RWPE1 (cell line): ENCODE measurements at places on chromosomes 3 and 15.

- no peak for DNase-seq
These were observed 73.9 kb downstream of the LSM3 start for GRCh38 chr3:14252321-14253021.

DNA sequence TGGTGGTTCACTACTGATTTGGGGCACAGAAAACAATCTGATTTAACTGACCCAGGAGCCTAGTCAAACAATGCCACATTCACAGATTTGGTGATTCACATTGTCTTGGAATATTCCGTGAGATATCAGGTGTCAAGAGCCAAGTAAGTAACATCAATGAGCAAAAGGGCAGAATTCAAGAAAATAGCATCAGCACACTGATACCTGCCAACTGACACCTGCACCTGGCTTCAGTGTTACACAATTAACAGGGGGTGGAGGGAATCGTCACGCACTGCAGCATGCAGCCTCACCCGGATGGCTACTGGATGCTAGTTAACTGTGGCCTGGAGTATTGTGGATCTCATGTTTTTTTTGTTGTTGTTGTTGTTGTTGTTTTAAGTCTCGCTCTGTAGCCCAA lies 17.6 kb downstream of the CCNL1 start:
- no peak for DNase-seq

DNA sequence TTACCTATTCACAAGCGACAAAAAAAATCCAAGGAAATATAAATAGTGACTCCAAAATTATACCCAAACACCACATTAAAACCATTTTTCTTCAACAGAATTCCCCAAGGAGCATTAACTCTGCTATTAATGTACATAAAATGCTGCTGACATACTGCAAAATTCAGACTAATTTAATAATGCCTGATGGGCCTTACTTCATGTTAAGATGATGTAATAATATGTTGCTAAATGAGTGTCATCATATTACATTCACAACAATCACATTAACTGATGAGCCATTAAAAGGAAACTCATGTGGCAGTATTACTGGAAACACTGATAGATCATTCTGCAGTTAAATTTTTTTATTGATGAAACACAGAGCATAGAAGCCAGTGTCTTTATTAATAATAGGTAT lies 204.9 kb upstream of the CGNL1 start:
- DNase-seq, result no peak

DNA sequence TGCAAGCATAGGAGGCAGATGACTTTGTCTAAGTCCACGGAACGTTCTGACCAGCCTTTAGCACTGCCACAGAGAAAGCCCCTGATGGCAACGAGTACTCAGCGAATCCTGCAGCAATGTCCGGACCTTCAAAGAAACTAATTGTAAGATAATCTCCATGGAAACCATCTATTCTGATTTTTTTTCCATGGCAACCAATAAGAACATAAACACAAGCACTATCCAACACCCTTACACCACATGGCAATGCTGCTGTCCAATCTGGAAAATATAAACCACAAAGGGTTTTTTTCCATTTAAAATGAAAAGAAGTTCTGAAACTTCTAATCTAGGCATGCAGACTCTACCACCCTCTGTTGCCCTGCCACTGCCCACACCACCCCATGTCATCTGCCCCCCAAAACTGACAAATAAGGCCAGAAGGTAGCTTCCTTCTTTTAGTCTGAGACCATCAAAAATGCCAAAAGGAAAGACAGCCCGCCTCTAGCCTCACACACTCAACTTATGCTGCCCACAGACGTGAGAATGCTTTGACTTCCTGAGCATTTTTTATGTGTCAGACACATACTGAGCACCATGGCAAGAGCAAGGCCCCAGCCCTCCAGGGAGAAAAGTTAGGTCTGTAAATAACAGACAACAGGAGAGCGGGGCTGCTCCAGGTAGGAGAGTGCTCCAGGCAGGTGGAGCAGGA lies 44.5 kb downstream of the POC1A start:
- no peak for DNase-seq

- DNase-seq, result no peak
These were observed 7.7 kb upstream of the CDCP1 start for GRCh38 chr3:45153658-45154437.

- DNase-seq, result no peak
These were observed 38.4 kb downstream of the CCDC33 start for GRCh38 chr15:74274470-74275038.

DNA sequence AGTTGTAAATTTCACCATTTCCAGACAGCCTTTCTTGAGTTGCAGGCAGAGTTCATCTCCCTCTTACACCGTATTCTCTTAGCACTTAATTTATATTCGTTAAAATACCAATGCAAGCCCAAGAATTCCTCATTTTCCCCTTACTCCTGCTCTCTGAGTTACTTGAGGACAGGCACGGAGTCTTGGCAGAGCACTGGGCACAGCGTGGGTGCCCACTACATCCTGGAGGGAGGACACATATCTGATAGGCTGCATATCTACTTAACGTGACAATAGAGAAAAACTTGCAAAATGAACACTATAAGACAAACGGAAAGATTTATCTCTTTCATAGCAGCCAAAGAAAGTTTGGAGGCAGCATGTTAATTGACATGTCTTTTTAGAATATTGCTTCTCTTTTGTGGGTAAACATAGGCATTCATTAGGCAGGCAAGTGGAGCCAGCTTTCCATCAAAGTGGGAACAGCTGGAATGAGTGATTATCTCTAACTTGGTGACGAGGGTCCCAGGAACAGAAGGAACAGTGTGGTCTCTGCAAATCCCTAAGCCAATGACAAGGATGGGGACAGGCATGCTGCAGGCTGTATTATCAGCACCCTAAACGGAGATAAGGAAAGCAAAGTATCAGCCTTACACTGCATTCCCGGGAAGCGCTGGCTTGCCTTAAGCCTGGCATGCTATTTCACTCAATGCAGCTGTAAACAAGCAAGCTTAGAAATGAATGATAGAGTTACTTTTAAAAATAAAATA lies 116.5 kb downstream of the RTP4 start:
- DNase-seq, result no peak

GRCh38 chr15:100771746-100772145 lies 107.9 kb upstream of the ALDH1A3 start:
- no peak for DNase-seq

DNA sequence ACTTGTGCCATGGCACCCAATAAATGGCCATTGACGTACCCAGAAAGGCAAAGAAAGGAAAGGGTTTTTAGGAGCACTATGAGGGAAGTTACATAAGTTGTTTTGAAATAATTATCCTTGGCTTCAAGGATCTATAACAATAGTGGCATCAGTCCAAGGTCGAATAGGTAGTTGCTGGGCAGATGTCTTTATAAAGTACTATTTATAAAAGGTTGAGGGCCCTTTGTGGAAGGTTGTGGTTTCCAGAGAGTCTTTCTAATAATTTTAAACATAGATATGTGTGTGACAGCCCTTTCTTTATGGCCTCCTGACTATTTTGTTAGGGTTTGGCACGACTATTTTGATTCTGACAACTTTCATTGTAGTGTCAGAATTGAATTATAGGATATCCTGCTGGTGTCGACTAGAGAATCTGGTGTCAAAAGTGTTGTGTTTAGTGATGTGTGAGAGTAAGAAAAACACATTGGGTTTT lies 260.5 kb downstream of the PYDC2 start:
- DNase-seq, result no peak

DNA sequence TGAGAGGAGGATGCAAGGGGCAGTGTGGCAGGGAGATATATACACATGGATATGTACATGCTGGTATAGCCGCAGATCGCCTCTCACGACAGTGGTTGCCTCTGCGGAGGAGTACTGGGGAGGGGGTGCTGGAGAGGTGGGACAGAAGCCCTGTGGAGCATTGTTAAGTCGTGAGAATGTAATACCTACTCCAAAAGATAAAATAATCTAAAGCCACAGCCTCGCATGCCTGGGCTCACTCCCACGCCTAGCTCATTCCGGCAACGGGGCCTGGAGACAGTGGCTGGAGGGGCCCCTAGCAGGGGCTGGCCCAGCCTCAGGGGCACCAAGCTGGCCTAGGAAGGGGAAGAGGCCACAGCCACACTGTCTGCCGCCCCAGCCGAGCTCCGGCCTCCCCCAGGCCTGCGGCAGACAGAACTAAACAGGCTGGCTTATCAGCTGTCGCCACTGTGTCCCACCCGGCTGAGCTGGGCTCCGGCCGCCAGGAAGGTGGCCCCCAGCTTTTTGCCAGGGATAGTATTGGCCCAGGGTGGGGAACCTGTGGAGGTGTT lies 65.1 kb upstream of the LCTL start:
- DNase-seq, result no peak

DNA sequence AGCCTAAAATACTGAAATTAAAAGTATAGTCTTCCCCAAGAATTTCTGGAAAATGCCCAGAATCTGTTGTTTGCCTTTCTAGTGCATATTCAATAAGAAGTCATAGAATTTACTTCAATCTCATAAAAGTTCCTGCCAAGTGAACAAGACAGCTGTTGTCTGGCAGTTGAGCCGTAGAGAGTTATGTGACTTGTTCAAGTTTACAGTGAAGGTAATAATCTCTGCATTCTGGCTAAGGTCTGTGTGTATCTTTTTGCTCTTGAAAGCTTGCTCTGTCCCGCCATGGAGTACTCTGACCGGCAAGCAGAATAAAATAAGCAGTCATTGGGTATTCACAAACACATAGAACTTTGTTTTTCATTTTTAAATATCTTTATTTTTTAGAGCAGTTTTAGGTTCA lies 77.8 kb downstream of the GHSR start:
- no peak for DNase-seq

- DNase-seq, result no peak
These were observed 117.1 kb upstream of the MLF1 start for GRCh38 chr3:158453865-158454264.

DNA sequence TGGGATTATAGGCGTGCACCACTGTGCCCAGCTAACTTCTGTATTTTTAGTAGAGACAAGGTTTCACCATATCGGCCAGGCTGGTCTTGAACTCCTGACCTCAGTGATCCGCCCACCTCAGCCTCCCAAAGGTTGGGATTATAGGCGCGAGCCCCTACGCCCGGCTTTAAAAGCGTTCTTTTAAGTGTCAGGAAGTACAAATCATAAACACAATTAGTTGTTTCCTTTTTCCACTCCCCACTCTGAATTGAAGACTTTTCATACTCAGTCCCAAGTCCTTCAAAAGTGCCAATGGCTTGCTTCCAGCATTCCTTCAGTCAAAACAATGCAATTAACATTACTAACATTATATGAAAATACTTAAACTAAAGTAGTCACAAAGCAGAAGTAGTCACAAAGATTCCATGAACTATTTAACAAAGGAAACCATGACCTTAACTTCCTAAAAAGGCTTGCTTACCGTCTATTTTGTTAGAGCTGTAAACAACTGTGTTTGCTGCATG lies 8.1 kb downstream of the WDR82 start:
- DNase-seq, result no peak

- no peak for DNase-seq
These were observed 812 bp upstream of the SEC62 start for GRCh38 chr3:169965562-169966427.

DNA sequence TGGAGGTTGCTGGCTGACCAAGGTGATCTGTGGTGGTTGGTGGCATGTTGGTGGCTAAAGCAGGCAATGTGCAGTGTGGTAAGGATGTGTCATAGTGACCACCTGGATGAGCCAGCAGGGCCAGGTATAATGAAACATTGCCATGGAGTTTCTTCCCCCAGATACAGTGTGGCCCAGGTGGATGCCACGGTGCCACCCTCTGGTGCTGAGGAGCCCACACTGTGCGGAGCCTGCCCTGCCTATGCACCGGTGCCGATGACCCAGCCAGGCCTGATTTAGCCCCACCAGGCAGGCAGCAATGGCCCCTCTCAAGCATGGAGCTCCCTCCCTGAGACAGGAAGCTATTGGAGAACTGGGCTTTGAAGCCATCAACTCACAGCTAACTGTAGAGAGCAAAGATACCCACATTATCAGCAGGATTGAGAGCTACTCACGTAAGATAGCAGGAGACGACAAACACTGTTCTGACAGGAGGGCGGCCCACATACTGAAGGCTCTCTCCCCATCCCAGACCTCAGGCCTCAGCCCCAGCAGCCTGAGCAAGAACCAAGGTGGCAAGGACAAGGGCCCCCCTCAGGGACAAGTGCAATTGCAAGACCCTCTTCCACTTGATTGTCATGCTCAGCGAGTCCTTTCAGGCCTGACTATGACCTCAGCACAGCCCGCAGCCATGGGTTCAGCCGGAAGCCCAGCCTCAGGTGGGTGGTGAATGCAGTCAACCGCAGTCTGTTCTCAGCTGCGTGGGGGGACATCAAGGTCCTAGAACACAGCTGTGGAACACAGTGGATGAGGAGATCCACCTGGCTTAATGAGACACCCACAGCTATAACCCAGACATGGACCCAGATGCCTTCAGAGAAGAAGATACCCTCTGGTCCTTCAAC lies 82.8 kb upstream of the CDV3 start:
- DNase-seq, result no peak

DNA sequence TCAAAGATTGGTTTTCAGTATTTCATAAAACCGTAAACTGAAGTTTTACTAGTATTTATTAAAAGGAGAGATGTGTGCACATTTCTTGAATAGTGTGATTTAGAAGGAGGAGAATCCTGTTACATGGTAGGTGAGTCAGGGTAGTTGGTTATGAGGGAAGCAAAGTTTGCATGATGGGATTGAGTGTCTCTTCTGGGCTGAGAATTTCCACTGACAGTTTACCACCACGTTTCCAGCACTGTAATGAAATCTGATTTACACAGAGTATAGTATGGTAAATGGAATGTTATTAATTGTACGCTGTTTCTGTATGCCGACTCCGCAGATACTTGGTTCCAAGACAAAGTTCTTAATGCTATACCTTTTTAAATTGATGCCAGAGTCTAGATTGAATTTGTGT lies 1.6 kb downstream of the NECTIN3 start:
- DNase-seq, result no peak

- no peak for DNase-seq
These were observed 526 bp downstream of the RMDN3 start for GRCh38 chr15:40754574-40754882.

GRCh38 chr3:53716998-53717397 lies 129.2 kb downstream of the CHDH start:
- DNase-seq, result no peak

DNA sequence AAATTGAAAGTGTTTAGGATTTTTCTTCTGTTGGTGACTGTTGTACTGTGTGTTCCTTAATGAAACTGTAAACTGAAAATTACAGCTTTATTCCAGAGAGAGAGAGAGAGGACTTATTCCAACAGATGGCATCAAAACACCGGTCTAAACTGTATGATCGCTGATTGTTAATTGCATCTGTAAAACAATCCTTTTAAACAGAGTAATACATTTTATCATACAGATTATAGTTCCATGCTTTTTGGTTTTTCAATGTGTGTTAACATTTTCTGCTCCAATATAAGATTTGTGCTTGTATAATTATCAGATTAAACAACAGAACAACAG lies 289.7 kb upstream of the DNAJC19 start:
- DNase-seq, result no peak
